ENCODE measurements at places on chromosomes 16 and 17. TPM values are rescaled to one million over a fixed set of nuclear protein-coding genes. Genes with fewer than 3 reads are reported as not detected.
A peak's percentile ranks its signal among the peaks of the same experiment; 100 is the strongest.

- no peak overlapping the region for H3K4me3 ChIP-seq
- H3K4me1 ChIP-seq, result peaks cover 17% of the 10 kb centered on the region
- no peaks in the 10 kb centered on the region for H3K27me3 ChIP-seq
- no peak for DNase-seq
Measured at GRCh38 chr17:57466521-57466920, 210.2 kb downstream of the MSI2 start.

DNA sequence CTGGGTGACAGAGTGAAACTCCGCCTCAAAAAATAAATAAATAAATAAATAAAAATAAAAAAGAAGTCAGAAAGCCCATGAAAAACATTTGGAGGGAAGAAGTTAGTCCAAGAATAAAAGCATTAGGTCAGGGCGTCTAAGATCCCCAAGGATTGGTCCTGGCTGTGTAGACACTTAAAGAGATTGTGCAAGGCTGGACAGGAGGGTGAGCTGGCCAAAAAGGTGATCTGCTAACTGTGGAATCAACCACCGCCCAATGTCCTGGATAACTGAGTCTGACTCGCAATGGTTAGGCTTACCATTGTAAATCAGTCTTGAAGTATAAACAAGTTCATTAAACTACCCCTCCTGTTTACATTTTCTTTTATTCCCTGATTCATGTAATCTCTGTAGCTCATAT, 8.8 kb upstream of the ABCA8 start:
- no peak for DNase-seq
- H3K4me1 ChIP-seq, result no peaks in the 10 kb centered on the region
- H3K27me3 ChIP-seq, result no peaks in the 10 kb centered on the region
- H3K27ac ChIP-seq, result no peak overlapping the region
- no peak overlapping the region for H3K4me3 ChIP-seq
- H3K36me3 ChIP-seq, result no peaks in the 10 kb centered on the region

CCDC144A gene
- 1.3 TPM for total RNA-seq

GRCh38 chr17:69961501-69962145, 113.4 kb upstream of the KCNJ16 start:
- no peak overlapping the region for H3K4me3 ChIP-seq
- no peaks in the 10 kb centered on the region for H3K36me3 ChIP-seq
- H3K4me1 ChIP-seq, result no peaks in the 10 kb centered on the region

MPV17L gene
- total RNA-seq, result 3.1 TPM

PPY gene
- total RNA-seq, result not detected

DNA sequence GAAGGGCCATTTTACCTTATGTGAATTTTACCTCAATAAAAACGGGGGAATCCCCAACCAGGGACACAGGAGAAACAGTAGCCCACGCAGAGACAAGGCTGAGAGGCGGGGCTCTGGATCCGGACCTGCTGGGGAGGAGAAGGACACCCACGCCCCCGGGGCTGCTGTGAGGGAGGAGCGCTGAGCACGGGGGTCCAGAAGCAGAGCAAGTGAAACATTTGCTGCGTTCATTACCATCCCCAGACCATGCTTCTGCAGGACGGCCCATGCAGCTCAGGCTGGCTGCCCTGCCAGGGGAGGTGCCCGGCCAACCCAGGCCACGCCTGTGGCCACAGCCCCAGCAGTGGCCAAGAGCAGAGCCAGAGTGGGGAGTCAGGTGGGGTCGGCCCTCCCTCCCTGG, 50.0 kb downstream of the KCNJ18 start:
- H3K36me3 ChIP-seq, result no peaks in the 10 kb centered on the region
- DNase-seq, result no peak
- no peaks in the 10 kb centered on the region for H3K4me1 ChIP-seq
- no peak overlapping the region for H3K4me3 ChIP-seq
- H3K27me3 ChIP-seq, result no peaks in the 10 kb centered on the region

DNA sequence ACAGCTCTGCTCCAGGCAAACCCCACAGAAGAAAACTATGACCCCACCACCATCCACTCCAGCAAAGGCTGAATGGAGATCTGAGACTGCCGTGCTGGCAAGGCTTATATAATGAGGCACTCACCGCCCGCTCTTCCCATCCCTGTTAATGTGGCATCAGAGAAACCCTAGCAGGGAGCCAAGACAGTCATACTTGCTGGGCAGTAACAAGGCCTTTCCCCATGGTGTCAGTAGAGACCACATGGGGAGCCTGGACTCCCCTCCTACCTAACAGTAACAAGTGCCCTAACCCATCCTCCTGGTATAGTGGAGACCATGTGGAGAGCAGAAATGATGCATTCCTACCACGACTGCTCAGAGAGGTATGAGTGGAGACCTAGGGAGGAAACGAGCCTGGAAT, 235.2 kb downstream of the C16orf78 start:
- peak overlapping the region; percentile 10 for H3K27ac ChIP-seq
- no peaks in the 10 kb centered on the region for H3K36me3 ChIP-seq
- no peak overlapping the region for H3K4me3 ChIP-seq
- H3K4me1 ChIP-seq, result no peaks in the 10 kb centered on the region
- H3K27me3 ChIP-seq, result no peaks in the 10 kb centered on the region

GRCh38 chr17:61002316-61002736, 324.7 kb downstream of the BCAS3 start:
- H3K4me3 ChIP-seq, result no peak overlapping the region
- no peaks in the 10 kb centered on the region for H3K36me3 ChIP-seq
- no peaks in the 10 kb centered on the region for H3K4me1 ChIP-seq
- no peak overlapping the region for H3K27ac ChIP-seq

Measured in endodermal cell (in vitro differentiated cells).